Cardiac muscle cell (in vitro differentiated cells and primary cell): ENCODE measurements at places on chromosomes 7 and 10. TPM values are rescaled to one million over a fixed set of nuclear protein-coding genes. Genes with fewer than 3 reads are reported as not detected.

DNA sequence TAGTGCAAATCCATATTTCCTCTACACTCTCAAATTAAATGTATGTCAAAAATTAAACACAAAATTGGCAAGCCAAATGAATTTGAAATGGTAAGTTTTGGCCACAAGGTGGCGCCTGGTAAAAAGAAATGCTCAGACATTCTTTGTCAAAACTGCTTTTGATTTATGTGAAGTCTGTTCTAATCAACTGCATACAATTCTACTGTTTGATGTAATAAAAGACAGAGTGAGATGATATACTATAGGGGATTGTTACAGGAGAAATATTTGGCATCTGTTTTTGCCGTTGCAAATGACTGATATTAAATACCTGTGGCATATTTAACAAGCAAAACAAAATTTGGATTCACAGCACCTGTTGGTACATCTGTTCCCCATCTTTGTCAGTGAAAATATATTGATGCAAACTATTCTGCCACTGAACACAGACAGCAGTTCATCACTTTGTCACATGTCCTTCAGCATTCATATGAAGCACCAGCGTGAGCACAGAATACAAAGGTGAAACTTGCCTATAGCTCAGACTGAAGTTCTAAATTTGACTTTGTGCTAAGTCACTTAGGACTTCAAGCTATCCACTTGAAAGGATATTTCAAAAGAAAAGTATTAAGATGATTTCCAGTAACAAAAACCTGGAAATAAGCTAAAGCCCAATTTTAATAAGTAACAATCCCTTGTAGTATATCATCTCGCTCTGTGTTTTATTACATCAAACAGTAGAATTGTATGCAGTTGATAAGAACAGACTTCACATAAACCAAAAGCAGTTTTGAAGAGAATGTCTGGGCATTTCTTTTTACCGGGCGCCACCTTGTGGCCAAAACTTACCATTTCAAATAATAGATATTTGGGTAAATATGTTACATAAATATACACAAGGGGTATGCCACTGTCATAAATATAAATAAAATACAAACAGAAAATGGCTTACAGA is 10.2 kb upstream of the CH25H start:
- peak; percentile 76 for DNase-seq

DNA sequence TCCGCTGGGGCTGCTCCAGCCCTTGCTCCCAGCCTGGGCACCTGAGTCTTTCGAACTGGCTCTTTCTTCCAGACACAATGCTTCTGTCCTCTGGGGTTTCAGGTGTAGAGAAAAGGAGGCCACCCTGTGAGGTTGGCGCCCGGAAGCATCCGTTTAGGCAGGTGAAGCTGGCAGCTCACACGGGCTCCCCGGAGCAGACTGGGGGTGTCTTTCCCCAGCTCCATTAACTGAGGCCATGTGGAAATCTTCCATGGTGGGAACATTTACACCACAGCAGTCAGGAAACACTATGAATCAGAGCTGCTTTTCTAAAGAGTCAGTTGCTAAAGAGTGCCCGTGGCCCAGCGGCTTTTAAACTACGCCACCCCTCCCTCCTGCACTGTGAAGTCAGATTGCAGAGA is 29.2 kb downstream of the PRKAG2 start:
- no peak for DNase-seq

Gene RBM20
- polyA plus RNA-seq, result 12.7 and 19.2 TPM in 2 replicates

GRCh38 chr10:75624638-75625037 is 193.2 kb downstream of the LRMDA start:
- no peak for DNase-seq

GRCh38 chr7:54964136-54964535 is 54.7 kb upstream of the EGFR start:
- no peak for DNase-seq

- DNase-seq, result peak; percentile 49
Measured at GRCh38 chr10:114349522-114350215, 54.6 kb downstream of the AFAP1L2 start.

- peak; percentile 57 for DNase-seq
Measured at GRCh38 chr7:9600974-9601373, 1167.6 kb downstream of the NXPH1 start.

GRCh38 chr10:95233377-95234034 is 39.5 kb downstream of the ACSM6 start:
- no peak for DNase-seq

DNA sequence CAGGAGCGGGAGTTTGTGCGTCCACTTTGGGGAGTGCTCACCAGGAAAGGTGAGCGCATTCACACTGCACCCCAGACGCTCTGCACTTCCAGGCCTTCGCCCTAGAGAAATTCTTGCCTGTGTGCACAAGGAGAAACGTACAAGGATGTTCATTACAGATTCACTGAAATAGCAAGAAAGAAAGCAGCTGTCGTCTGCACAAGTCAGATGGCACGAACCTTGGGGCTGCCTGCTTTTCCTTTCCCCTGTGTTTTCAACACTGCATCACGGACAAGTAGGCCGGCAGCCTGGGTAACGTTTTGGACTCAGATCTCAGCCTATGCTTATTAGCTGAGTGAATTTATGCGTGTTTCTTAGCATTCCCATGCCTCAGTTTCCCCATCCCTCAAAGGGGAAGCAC is 546.8 kb upstream of the FOXK1 start:
- DNase-seq, result no peak

Gene TSPAN13
- polyA plus RNA-seq, result 103 and 152 TPM in 2 replicates

- DNase-seq, result no peak
Measured at GRCh38 chr10:60742512-60742911, 35.8 kb upstream of the CDK1 start.

DNA sequence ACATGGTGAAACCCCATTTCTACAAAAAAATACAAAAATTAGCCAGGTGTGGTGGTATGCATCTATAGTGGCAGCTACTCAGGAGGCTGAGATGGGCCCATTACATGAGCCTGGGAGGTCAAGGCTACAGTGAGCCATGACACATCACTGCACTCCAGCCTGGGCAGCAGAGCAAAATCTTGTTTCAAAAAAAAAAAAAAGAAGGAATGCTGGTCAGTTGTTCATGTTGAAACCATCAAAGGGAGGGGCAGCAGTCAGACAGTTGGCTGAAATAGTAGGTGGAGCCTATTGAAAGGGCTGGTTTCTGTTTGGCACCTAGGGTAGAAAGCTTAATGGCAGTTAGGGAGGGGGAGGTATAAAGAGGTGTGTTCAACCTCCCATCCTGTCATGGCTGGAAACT is 323.0 kb downstream of the GALNT17 start:
- no peak for DNase-seq

DNA sequence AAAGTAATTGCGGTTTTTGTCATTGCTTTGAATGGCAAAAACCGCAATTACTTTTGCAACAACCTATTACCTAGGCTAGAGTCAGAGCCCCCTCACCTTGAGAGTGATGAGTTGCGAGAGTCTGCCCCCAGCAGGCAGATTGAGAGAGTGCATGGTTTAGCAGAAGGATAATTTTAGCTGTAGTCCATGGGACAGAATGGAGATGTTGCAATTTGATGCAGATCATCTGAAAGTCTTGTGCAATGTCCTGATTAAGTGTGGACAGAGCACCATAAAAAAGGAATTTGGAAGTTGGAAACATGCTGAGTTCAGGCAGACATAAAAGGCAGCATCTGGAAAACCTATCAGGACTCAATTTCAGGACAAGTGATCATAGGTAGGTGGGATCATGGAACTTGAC is 48.7 kb downstream of the GPR141 start:
- DNase-seq, result peak; percentile 75

DNA sequence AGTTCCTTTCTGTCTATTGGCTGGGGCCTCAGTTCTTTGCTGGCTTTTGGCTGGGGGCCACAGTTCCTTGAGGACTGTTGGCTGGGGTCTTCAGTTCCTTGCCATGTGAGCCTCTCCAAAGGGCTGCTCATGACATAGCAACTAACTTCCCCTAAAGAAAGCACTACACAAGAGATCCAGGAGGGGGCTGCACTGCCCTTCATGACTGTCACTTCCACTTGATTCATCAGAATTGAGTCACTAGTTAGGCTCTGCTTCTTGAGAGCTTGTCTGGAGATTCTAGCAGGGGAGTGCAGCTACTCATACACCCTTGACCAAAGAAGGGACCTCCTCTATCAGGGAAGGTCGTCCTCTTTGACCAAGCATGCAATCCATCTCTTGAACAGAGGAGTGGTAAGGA is 38.0 kb upstream of the MKX start:
- peak; percentile 34 for DNase-seq

DNA sequence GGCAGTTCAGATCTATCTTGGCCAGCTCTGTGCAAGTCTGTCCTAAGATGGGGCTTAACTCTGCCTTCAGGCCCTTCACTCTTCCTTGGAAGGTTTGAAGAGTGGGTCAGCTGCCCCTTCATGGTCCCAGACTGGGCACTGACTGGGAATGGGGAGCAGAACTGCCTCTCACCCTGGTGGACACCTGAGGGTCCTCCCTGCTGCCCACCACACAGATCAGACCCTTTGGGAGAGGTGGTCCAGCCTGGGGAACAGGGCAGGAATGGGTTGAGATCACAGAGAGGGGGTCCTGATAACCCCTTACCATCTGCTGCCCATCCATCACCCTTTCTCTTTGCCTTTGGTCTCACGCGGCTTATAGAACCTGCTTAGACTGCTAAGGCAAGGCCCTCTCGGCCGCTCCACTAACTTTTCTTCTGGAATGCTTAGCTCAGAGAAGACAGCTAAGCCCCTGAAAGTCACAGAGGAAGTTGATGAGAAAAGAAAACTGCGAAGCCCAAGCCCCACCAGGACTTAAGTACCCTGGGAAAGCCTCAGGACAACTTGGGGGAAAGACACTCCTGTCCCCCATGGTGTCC is 402 bp upstream of the CDHR1 start:
- no peak for DNase-seq

Gene TSPAN12
- polyA plus RNA-seq, result 7.0 and 9.3 TPM in 2 replicates

Gene CRHR2
- 0.39 and 0.42 TPM in 2 replicates for polyA plus RNA-seq

DNA sequence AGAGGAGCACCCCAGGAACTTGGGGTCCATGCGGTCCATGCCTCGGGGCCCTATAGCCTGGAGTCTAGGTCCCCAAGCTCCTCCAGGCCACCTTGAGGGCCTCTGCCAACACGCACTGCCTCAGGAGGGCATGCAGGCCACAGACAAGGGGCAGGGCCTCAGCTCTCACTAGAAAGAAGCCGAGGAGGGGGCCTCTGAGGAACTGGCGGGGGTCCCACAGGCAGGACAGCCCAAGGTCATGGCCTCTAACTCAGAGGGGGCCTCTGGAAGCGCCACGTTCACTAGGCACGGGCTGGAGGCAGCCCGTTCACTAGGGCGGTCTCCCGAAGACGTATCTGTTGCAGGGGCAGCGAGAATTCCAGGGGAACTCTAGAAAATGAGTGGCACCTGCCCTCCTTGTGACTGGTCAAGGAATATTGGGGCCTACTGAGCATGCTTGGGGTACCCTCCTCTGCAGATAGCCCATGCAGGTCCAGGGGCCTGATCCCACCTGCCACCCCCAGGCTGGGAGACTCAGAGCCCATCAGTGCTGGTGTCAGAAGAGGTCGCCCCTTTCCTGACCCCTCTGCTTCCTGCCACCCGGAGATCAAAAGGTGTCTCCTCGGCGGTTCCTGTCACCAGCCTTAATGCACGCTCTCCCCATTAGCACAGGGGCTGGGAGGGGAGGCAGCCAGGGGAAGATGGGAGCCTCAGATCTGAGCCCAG is 86.7 kb upstream of the RET start:
- no peak for DNase-seq

GRCh38 chr7:1357601-1358271 is 101.5 kb downstream of the MICALL2 start:
- no peak for DNase-seq

GRCh38 chr7:130113887-130114286 is 43.6 kb downstream of the KLHDC10 start:
- no peak for DNase-seq

DNA sequence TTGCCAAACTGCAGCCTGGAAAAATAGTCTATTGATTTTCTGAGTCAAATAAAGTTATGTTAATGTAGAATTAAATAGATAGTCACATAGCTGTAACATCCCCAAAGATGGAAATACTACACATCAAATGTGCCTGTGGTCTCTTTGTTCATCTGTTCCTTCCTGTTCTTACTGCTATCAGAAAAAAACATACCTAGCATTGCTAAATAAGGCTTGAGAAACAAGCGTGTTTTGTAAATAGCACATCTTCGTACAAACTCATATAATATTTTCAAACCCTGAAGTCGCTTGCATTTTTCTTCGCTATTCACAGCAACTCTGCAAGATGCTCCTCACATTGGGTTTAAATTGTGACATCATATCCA is 116.1 kb downstream of the KLF6 start:
- DNase-seq, result no peak

Gene DHTKD1
- polyA plus RNA-seq, result 36.5 and 51.2 TPM in 2 replicates

DNA sequence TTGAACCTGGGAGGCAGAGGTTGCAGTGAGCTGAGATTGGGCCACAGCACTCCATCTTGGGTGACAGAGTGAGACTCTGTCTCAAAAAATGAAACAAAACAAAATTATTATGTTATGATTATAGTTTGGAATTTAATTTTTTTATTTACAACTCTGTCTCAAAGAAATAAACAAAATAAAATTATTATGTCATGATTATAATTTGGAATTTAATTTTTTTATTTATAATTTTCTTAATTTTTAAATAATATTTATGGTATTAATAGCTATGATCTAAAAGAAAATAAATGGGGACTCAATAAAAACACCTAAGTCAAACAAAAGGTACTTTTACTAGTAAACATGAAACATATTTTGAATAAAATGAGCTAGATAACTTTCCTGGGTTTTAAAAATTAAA is 994.8 kb upstream of the GHITM start:
- no peak for DNase-seq

Gene LRIT1
- not detected in 2 replicates for polyA plus RNA-seq

DNA sequence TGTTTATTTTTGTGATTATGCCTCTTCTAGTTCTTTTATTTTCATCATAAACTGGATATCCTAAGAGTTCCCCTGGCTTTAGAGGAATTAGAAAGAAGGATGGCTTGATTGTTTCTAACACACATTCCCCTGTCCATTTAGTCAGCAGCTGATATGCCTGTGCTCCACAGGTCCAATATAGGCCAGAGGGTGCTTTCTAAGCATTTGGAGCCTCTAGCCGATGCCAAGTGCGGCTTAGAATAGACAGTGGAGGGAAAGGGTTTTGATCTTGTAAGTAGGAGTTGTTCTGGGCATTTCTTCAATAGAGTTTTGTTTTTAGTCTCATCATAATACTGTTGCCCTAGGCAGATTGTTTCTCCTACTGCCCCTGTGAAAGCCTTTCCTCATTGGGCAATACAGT is 6.6 kb downstream of the CYP3A43 start:
- DNase-seq, result no peak

GRCh38 chr10:20363684-20364083 is 533.4 kb downstream of the NEBL start:
- no peak for DNase-seq

Gene CYP3A4
- not detected in 2 replicates for polyA plus RNA-seq

Gene WEE2
- not detected in 2 replicates for polyA plus RNA-seq

GRCh38 chr7:672891-673290 is 53.6 kb upstream of the DNAAF5 start:
- no peak for DNase-seq

Gene VOPP1
- polyA plus RNA-seq, result 5.0 and 9.6 TPM in 2 replicates

Gene ABCB4
- polyA plus RNA-seq, result 1.4 and 1.8 TPM in 2 replicates

GRCh38 chr10:110067960-110068770 is 60.4 kb downstream of the ADD3 start:
- DNase-seq, result no peak

Gene PIK3CG
- not detected in 2 replicates for polyA plus RNA-seq

- DNase-seq, result no peak
Measured at GRCh38 chr10:110134917-110135316, 72.5 kb upstream of the MXI1 start.

Gene CALML5
- polyA plus RNA-seq, result not detected in 2 replicates

- DNase-seq, result no peak
Measured at GRCh38 chr7:35551321-35552081, 143.4 kb downstream of the HERPUD2 start.

GRCh38 chr7:26686448-26686981 is 177.9 kb downstream of the SKAP2 start:
- DNase-seq, result peak; percentile 52
